ENCODE measurements at places on chromosomes 1 and 21. TPM values are rescaled to one million over a fixed set of nuclear protein-coding genes. Genes with fewer than 3 reads are reported as not detected.
A peak's percentile ranks its signal among the peaks of the same experiment; 100 is the strongest.

Gene LCE3A
- total RNA-seq: not detected

Gene FMN2
- 0.42 TPM for total RNA-seq

Gene KDF1
- total RNA-seq: 0.67 TPM

GRCh38 chr1:246579818-246580217 lies 13.6 kb downstream of the CNST start:
- H3K27ac ChIP-seq: peak overlapping the region; percentile 69
- H3K27me3 ChIP-seq: no peaks in the 10 kb centered on the region
- no peak overlapping the region for H3K4me3 ChIP-seq
- H3K36me3 ChIP-seq: no peaks in the 10 kb centered on the region

- no peak overlapping the region for H3K4me3 ChIP-seq
- peaks cover 5% of the 10 kb centered on the region for H3K4me1 ChIP-seq
- H3K36me3 ChIP-seq: no peaks in the 10 kb centered on the region
Observed at GRCh38 chr1:174217787-174218574, 58.7 kb downstream of the RABGAP1L start.

DNA sequence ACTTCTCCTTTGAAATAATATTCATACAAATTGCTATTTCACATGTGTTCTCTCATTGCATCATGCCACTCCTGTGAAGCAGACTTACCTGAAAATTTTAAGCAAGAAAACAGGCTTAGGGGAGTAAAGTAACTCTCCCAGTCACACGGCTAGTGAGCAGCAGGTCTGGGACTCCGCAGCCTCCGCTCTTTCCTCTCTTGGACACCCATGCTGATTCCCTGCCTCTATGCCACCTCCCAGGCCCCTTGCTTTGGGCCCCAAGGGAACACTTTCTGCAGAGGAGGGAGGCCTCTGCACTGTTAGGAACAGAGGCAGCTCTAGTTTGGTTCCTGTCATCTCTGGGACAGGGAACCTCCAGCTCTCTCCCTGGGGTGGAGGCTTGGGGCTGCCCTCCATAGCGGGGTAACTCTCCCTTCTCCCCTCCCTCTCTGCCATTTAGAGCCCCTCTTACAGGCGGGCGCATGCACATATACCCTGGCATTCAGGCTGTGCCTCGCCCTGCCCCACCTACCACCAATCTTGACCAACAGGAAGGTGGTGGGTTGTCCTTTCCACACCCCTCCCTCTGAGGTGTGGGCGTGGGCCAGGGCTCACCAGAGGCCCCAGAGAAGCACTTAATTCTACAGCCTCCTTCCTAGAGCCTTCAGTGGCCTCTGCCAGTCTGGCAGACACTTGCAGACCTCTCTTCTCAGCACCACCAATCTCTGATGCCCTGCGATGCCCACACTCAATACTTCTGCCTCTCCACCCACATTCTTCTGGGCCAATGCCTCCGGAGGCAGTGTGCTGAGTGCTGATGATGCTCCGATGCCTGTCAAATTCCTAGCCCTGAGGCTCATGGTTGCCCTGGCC lies at the start of gene RXFP4:
RXFP4 (plus strand) TSS at position 646 of the 852 bp plus-strand sequence; CDS start at position 718, 72 bp downstream.
- no peaks in the 10 kb centered on the region for H3K27me3 ChIP-seq
- peaks cover 18% of the 10 kb centered on the region for H3K4me1 ChIP-seq
- no peak within 1 kb of the TSS for H3K4me3 ChIP-seq
- peak within 1 kb of the TSS; percentile 75 for H3K27ac ChIP-seq
- no peaks in the 10 kb centered on the region for H3K36me3 ChIP-seq
- DNase-seq: no peak

- DNase-seq: no peak
- peaks cover 12% of the 10 kb centered on the region for H3K36me3 ChIP-seq
- no peaks in the 10 kb centered on the region for H3K27me3 ChIP-seq
- H3K27ac ChIP-seq: no peak overlapping the region
- H3K4me3 ChIP-seq: no peak overlapping the region
Observed at GRCh38 chr1:167373986-167374385, 144.3 kb downstream of the CD247 start.

DNA sequence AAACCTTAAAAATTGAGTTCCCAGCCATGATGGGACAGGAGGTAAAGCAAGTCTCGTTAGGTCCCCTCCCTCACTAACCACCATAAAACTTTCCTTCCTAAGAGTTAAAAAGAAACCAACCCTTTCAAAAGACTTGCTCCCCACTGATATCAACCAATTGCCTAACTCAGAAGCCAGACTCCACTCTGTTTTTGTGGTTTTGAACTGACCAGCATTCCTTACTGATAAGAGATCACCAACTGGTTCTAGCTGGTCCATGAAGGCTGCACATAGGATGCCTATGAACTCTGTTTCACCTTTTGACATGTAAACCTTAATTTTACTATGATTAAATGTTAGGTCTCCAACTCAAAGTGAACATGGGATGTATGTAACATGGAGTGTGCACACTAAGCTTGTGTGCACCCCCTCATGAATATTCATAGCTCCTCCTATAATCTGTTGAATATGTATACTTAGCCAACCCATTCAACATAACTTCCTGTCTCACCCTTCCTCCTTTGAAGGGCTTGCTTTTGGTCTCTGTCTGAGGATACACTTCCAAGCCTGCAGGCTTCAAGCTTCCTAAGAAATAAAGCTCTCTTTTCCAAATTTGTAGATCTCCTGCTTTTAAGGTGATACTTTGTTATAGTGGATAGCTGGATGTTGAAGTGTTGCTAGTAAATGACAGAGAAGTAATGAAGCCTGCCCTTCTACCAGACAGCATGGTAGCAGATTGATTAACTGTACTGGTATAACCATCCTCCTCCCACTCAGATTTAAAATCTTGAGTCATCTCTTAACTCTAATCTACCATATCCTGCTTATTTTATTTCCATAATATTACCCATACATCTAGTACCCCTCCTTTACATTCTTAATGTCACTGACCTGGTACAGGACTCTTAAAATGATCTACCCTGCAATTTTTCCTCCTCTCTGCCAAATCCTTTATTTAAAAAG lies 95.6 kb downstream of the ZNF644 start:
- no peaks in the 10 kb centered on the region for H3K36me3 ChIP-seq
- peak overlapping the region; percentile 58 for H3K27ac ChIP-seq
- DNase-seq: peak; percentile 87
- H3K4me3 ChIP-seq: no peak overlapping the region

- no peaks in the 10 kb centered on the region for H3K4me1 ChIP-seq
- no peak overlapping the region for H3K27ac ChIP-seq
Observed at GRCh38 chr1:79982211-79982610, 975.7 kb upstream of the ADGRL4 start.

DNA sequence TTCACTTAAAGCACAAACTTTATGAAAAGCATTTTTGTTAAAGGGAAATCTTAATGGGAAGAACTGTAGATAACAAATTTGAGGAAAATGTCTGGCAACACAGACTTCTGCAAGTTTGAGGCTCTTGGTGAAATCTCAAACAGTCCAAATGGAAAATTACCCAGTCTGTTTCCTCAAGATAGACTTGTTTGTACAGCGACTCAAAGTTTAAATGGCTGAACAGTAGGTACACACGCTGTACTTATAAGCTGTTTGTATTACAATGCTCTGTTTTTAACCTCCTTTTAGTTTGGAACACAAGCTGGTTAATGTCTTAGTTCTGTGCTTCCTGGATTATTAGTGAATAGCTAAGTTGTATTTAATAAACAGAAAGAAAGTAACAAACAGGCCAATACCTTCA lies 217.1 kb downstream of the NFIA start:
- peaks cover 17% of the 10 kb centered on the region for H3K4me1 ChIP-seq
- H3K36me3 ChIP-seq: no peaks in the 10 kb centered on the region
- no peak overlapping the region for H3K4me3 ChIP-seq
- peak; percentile 51 for DNase-seq
- no peaks in the 10 kb centered on the region for H3K27me3 ChIP-seq

DNA sequence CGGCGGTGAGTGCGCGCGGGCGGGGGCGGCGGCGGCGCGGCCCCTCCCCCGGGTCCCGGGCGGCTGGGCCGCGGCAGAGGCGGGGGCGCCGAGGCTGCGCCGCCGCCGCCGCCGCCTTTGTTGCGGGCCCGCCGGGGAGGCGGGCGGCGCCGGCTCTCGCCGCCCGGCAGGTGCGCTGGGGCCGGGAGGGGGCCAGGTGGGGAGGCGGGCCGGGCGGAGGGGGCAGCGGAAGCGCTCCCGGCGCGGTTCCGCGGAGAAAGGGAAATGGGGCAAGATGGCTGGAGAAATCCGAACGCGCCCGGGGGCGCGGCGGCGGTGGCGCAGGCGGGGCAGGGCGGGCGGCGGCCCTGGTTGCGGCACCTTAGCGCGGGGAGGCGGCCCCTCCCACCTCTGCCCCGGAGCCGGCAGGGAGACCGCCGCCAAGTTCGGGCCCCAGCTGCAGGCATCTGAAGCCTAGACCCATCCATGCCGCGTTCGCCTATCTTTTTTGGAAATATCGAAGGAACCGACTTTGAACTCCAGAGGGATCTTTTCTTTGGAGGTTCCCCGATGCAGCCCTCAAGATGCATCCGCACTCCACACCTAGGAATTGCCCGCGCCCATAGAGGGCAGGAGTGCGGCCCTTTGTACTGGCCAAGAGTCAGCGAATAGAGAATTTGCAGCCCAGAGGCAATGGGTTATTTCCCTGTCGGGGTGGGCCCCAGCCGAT lies 479 bp downstream of the POGK start:
- peaks cover 43% of the 10 kb centered on the region for H3K4me1 ChIP-seq
- H3K36me3 ChIP-seq: peaks cover 22% of the 10 kb centered on the region
- H3K27me3 ChIP-seq: no peaks in the 10 kb centered on the region
- DNase-seq: peak; percentile 75
- peak overlapping the region; percentile 54 for H3K4me3 ChIP-seq
- H3K27ac ChIP-seq: peak overlapping the region; percentile 97

DNA sequence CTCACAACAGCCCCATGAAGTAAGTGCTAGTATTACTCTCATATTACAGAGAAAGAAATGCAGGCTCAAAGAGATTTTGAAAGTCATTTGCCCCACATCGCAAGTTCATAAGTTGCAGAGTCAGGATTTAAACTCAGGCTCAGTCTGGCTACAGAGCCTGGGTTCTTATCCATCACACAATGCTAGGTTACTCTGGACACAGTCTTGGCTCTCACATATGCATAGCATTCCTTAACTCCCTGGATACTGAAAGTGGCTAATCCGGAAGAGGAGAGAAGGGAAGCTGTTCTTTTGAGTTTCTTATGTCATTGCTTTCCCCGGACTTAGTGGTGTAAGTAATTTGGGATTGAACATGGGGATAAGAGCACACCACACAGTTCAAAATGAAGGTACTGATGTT lies 357.4 kb upstream of the PLXNA2 start:
- H3K36me3 ChIP-seq: no peaks in the 10 kb centered on the region
- no peaks in the 10 kb centered on the region for H3K27me3 ChIP-seq
- peak; percentile 46 for DNase-seq
- no peak overlapping the region for H3K4me3 ChIP-seq

Measured in cardiac muscle cell (in vitro differentiated cells and primary cell).